ENCODE measurements at places on chromosomes 6 and 20. TPM values are rescaled to one million over a fixed set of nuclear protein-coding genes. Genes with fewer than 3 reads are reported as not detected.

Gene BPIFB2
- not detected for total RNA-seq

GRCh38 chr6:12679341-12679740, 37.2 kb upstream of the PHACTR1 start:
- H3K4me3 ChIP-seq = no peak overlapping the region
- H3K4me1 ChIP-seq = no peaks in the 10 kb centered on the region
- peaks cover 23% of the 10 kb centered on the region for H3K27me3 ChIP-seq

DNA sequence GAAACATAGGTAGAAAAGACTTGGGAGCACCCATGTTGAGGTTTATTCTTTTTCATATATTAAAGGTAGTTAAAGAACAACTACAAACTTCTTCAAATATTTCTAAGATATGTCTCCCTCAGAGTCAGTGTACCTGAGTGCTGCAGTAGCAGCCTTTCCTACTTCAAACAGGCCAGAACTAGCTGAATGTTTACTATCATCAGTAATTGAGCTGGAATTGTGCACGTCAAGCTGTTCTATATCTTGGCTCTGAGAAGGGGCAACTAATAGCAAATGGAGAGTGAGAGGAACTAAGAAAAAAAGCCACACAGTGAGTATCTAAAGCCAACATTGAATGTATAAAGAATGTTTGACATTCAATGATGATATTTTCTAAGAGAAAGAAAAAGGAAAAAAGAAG, 21.7 kb downstream of the MTCL3 start:
- H3K27me3 ChIP-seq = no peaks in the 10 kb centered on the region
- DNase-seq = no peak
- H3K4me3 ChIP-seq = no peak overlapping the region

DNA sequence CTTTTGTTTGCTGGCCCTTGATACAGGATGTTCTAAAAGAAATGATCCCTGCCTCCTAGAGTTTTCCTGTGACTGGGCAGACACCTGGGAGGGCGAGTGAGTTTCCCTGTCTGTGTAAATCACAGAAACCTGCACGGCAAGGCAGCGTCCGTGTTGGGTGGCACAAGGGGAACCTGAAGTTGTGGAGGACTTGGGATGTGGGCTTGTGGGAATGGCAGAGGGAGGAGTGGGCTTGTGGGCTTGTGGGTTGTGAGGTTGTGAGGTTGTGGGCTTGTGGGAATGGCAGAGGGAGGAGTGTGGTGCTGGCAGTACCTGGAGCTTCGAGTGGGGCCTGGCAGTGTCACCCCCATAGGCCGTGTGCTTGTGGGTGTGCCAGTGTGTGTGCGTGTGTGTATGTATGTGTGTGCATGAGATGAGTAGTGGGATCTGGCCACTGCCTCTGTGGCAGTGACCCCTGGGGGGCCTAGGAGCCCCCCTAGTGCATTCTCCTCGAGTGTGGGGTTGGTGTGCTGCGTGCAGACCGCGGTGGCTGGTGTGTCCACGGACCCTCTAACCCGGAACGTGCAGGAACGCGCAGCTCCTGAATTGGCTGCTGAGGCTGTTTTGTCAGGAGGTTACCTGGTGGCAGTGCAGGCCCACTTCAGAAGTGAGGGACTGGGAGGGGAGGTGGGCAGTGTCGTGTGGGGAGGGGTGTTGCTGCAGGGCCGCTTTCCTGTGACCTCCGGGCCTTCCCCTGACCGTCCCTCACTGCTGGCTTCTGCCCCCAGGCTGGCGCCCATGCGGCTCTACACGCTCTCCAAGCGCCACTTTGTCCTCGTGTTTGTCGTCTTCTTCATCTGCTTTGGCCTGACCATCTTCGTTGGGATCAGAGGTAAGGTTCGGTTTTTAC, 13.0 kb downstream of the TMEM181 start:
- H3K4me3 ChIP-seq = no peak overlapping the region
- peaks cover 11% of the 10 kb centered on the region for H3K36me3 ChIP-seq
- peaks cover 26% of the 10 kb centered on the region for H3K4me1 ChIP-seq
- no peaks in the 10 kb centered on the region for H3K27me3 ChIP-seq

DNA sequence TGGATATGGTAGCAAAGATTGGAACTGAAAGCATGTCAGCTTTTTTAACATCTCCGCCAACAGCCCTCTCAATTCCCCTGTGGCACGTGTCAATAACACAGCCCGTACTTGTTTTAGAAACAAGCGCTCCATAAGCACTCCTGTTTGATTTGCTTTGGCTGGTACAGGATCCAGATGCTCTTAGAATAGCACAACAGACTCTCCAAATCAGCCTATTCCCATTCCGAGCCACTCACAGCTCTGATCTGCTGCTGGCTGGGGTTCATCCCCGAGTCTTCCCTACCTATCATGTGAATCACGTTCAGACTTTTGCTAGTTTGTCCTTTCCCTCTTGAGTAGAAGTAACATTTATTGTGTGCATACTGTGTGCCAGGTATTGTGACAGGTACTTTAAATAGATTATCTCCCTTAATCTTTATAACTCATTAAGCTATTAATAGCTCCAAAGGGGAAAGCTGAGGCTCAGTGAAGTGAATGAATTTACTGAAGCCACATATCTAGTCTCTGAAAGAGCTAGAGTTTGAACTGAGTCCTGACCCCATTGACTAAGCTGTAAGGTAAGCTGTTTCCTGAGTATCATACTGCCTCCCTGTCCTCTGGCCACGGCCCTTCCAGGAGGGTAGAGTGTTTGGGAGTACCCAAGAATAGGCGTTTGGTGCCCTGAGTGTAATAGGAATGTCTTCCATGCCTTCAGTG, 46.7 kb downstream of the RALY start:
- DNase-seq = no peak
- H3K27me3 ChIP-seq = no peaks in the 10 kb centered on the region
- peaks cover 2% of the 10 kb centered on the region for H3K36me3 ChIP-seq

Gene COL9A3
- total RNA-seq = 11.3 TPM

DNA sequence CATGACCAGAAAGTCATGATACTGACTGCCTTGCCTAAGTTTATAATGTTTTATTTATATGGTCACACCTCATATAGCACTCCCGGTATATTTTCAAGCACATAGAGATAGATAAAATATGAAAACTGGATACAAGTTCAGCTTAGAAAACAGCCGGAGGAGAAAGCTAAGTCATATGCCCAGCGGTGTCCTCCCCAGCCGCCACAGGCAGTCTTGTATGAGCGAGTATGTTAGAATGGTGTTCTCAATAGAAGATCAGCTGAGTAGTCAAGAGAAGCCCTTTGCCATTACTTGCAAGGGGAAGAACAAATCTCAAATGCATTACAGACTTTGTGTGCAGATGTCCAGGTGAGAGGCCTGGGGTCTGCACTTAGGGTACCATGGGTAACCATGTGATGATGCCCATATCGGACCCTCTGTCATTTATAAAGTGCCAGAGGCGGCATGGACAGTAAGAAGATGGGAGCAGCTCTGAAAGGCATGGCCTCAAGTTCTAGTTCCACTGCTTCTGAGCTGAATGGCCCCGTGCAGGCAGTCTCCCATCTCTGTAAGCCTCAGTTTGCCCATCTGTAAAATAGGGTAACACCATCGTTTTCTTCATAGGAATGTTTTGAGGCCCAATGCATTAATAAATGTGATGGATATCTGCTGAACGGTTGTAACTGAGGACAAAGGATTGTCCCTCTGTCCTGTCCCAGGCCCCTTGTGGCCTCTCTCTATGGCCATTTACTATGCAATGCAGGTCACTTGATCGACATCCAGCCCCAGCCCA, 195.7 kb upstream of the SNX9 start:
- H3K36me3 ChIP-seq = no peaks in the 10 kb centered on the region
- no peak for DNase-seq
- no peak overlapping the region for H3K4me3 ChIP-seq
- H3K27ac ChIP-seq = no peak overlapping the region
- H3K27me3 ChIP-seq = no peaks in the 10 kb centered on the region
